ENCODE measurements at places on chromosomes 6 and 20. TPM values are rescaled to one million over a fixed set of nuclear protein-coding genes. Genes with fewer than 3 reads are reported as not detected.

GRCh38 chr20:8342391-8342790 lies 210.3 kb downstream of the PLCB1 start:
- H3K36me3 ChIP-seq: no peaks in the 10 kb centered on the region
- H3K27me3 ChIP-seq: no peaks in the 10 kb centered on the region
- H3K4me3 ChIP-seq: no peak overlapping the region
- no peaks in the 10 kb centered on the region for H3K4me1 ChIP-seq

- DNase-seq: no peak
- no peaks in the 10 kb centered on the region for H3K4me1 ChIP-seq
- no peak overlapping the region for H3K4me3 ChIP-seq
- peaks cover 5% of the 10 kb centered on the region for H3K27me3 ChIP-seq
Observed at GRCh38 chr20:2234598-2235191, 61.1 kb upstream of the TGM3 start.

GRCh38 chr6:75882734-75883133 lies 133.7 kb downstream of the MYO6 start:
- peaks cover 7% of the 10 kb centered on the region for H3K36me3 ChIP-seq
- no peak overlapping the region for H3K4me3 ChIP-seq
- no peak overlapping the region for H3K27ac ChIP-seq
- no peaks in the 10 kb centered on the region for H3K27me3 ChIP-seq
- H3K4me1 ChIP-seq: no peaks in the 10 kb centered on the region

The PIM1 gene
- polyA plus RNA-seq: 21.5 TPM

- no peaks in the 10 kb centered on the region for H3K27me3 ChIP-seq
- H3K4me3 ChIP-seq: no peak overlapping the region
- DNase-seq: no peak
- no peaks in the 10 kb centered on the region for H3K4me1 ChIP-seq
- H3K36me3 ChIP-seq: no peaks in the 10 kb centered on the region
Observed at GRCh38 chr6:12895721-12896120, 179.2 kb downstream of the PHACTR1 start.

The RXRB gene
- polyA plus RNA-seq: 69.8 TPM

DNA sequence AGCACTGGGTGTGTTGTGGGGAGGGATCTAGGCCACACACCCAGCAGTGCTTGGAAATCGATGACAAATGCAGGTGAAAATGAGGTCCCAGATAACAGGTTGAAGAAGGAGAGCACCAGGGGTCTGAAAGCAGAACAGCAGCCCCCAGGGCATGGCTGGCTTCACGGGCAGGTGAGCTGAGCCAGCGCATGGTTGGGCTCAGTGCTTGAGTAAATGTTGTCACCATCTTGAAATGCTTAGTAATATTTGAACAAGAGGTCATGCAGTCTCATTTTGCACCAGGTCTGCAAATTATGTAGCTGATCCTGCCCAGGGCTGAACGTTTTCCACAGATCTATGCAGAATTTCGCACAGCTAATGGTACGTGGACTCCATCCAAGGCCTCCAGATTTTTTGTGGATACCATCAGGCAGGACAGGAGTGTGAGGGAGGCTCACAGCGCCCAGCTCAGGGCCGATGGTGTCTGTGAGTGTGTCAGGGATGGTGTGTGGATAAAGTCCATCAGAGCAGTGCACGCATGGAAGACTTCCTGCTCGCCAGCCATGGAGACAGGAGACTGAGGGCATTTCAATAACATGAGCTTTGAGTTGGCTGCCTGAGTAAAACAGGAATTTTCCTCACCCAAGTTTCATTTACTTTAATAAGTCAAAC lies 53.1 kb upstream of the SNX9 start:
- no peak overlapping the region for H3K27ac ChIP-seq
- no peaks in the 10 kb centered on the region for H3K36me3 ChIP-seq
- no peaks in the 10 kb centered on the region for H3K4me1 ChIP-seq
- no peak for DNase-seq
- H3K4me3 ChIP-seq: no peak overlapping the region

DNA sequence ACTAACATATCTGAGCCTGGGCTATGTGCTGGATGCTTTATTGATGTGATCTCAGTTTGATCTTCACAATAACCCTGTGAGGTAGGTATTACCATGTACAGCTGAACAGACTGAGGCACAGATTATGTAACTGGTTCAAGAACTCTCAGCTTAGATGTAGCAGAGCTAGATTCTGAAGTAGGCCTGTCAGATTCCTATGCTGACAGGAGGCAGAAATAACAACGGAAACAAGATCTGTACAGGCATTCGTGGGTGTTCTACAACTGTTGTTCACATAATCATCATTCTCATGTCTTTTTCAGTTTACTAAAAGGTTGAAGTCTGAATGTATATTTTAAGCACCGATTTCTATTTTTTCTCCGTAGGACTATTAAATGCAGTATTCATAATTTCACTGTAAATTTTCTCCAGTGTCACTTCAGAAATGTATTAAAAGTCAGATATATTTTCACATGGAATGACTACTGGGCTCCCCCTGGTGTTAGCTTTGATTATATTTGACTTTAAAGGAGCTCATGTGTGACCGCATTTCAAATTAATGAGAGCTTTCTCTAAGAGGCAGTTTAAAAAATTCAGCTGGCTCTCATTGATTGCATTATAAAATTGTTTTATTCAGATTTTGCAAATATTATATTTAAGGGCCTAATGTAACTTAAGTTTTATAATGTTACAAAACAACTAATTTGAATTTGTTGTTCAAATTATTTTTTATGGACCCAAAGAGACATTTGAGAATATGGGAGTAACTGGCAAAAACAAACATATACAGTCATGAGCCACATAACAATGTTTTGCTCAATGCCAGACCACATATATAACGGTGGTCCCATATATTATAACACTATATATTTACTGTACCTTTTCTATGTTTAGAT lies 36.4 kb upstream of the SLC17A4 start:
- H3K27me3 ChIP-seq: no peaks in the 10 kb centered on the region
- no peak overlapping the region for H3K4me3 ChIP-seq
- DNase-seq: peak; percentile 30
- H3K4me1 ChIP-seq: no peaks in the 10 kb centered on the region

GRCh38 chr6:19906171-19906570 lies 69.0 kb downstream of the ID4 start:
- no peaks in the 10 kb centered on the region for H3K27me3 ChIP-seq
- no peaks in the 10 kb centered on the region for H3K4me1 ChIP-seq
- H3K27ac ChIP-seq: no peak overlapping the region
- H3K36me3 ChIP-seq: no peaks in the 10 kb centered on the region
- no peak overlapping the region for H3K4me3 ChIP-seq
- DNase-seq: peak; percentile 15

The TOMM6 gene
- 203 TPM for polyA plus RNA-seq

- H3K36me3 ChIP-seq: no peaks in the 10 kb centered on the region
- no peak overlapping the region for H3K27ac ChIP-seq
- DNase-seq: no peak
- peaks cover 5% of the 10 kb centered on the region for H3K4me1 ChIP-seq
- H3K27me3 ChIP-seq: no peaks in the 10 kb centered on the region
- H3K4me3 ChIP-seq: no peak overlapping the region
Observed at GRCh38 chr6:34587325-34587724, 31.2 kb upstream of the SPDEF start.

- no peak for DNase-seq
- no peak overlapping the region for H3K27ac ChIP-seq
- no peaks in the 10 kb centered on the region for H3K36me3 ChIP-seq
- H3K4me1 ChIP-seq: no peaks in the 10 kb centered on the region
- H3K4me3 ChIP-seq: no peak overlapping the region
Observed at GRCh38 chr6:39666706-39667489, 58.3 kb downstream of the KIF6 start.
